Type B pancreatic cell (in vitro differentiated cells): ENCODE measurements at places on chromosomes 4 and X.

GRCh38 chrX:109797311-109797975 is 64.4 kb upstream of the ACSL4 start:
- no peak overlapping the region for H3K4me3 ChIP-seq
- H3K27ac ChIP-seq, result no peak overlapping the region
- H3K4me1 ChIP-seq, result no peaks in the 10 kb centered on the region
- no peaks in the 10 kb centered on the region for H3K27me3 ChIP-seq

DNA sequence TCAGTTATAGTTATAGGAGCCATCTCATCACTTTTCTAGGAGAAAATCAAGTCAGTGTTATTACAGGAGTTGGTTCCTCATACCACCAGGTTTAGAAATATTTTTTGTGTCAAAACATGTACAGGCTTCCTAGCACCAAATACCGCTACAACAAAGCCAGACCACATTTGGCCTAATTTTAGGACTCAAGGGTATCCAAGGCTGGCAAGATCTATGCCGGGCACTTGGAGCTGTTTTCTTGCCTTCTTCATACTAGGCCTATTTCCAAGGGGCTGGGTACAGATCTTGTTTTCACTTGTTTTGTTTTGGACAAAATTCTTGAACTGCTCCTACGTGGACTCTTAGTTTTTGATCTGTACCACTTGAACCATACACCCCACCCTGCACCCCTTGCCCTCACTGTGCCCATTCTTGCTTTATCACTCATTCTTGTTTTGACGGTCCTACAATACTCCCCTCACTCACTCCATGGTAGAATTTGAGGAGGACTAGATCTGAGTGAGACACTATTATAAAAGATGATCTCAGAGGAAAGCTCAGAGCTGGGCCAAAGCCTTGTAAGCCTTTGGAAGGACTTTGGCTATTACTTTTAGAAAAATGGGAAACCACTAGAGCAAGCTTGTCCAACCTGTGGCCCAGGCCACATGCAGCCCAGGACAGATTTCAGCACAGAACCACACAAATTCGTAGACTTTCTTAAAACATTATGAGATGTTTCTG is 17.7 kb upstream of the TMEM144 start:
- H3K27ac ChIP-seq, result no peak overlapping the region
- peaks cover 3% of the 10 kb centered on the region for H3K4me1 ChIP-seq
- DNase-seq, result no peak
- H3K27me3 ChIP-seq, result peaks cover 3% of the 10 kb centered on the region
- no peak overlapping the region for H3K4me3 ChIP-seq

GRCh38 chr4:137892134-137892533 is 350.0 kb downstream of the SLC7A11 start:
- no peak for DNase-seq
- H3K4me1 ChIP-seq, result no peaks in the 10 kb centered on the region
- no peaks in the 10 kb centered on the region for H3K36me3 ChIP-seq
- H3K27me3 ChIP-seq, result no peaks in the 10 kb centered on the region
- H3K4me3 ChIP-seq, result no peak overlapping the region

- no peaks in the 10 kb centered on the region for H3K27me3 ChIP-seq
- H3K4me3 ChIP-seq, result no peak overlapping the region
- no peak overlapping the region for H3K27ac ChIP-seq
- H3K4me1 ChIP-seq, result peaks cover 17% of the 10 kb centered on the region
- DNase-seq, result no peak
- H3K36me3 ChIP-seq, result no peaks in the 10 kb centered on the region
Measured at GRCh38 chrX:53287493-53288138, 6.2 kb upstream of the IQSEC2 start.

DNA sequence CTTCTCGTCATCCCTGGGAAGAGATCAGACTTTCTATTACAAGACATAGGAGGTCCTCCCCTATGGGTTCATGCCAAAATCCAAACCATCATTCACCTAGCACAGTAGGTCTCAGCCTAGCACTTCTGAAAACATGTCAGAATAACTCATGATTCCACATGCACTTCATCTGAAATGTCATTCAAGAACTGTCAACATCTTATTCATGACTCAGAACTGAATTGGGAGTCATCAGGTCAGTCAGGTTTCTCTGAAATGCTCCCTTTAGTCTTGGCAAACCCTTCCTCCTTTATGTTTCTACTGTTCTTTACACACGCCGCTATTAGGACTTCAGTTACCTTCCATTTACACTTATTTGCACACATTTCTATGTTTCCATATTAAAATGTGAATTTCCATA is 67.2 kb downstream of the ANTXR2 start:
- no peak for DNase-seq
- peaks cover 21% of the 10 kb centered on the region for H3K36me3 ChIP-seq
- H3K27me3 ChIP-seq, result no peaks in the 10 kb centered on the region
- no peaks in the 10 kb centered on the region for H3K4me1 ChIP-seq

DNA sequence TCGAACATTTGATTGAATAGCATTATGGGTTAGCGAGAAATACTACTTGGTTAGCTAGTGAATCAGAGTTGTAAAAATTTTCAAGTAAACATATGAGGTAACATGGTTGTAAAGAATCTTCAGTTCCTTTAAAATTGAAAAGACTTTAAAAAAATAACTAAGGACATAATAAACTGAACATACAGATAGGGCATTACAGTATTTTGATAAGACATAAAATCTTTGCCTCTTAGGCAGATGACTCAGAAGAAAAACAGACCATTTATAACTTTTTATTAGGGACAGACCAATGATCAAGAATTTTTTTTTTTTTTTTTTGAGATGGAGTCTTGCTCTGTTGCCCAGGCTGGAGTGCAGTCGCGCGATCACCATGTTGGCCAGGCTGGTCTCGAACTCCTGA is 43.1 kb downstream of the PNMA5 start:
- H3K36me3 ChIP-seq, result no peaks in the 10 kb centered on the region
- DNase-seq, result no peak
- H3K27me3 ChIP-seq, result no peaks in the 10 kb centered on the region
- no peak overlapping the region for H3K27ac ChIP-seq
- H3K4me3 ChIP-seq, result no peak overlapping the region

DNA sequence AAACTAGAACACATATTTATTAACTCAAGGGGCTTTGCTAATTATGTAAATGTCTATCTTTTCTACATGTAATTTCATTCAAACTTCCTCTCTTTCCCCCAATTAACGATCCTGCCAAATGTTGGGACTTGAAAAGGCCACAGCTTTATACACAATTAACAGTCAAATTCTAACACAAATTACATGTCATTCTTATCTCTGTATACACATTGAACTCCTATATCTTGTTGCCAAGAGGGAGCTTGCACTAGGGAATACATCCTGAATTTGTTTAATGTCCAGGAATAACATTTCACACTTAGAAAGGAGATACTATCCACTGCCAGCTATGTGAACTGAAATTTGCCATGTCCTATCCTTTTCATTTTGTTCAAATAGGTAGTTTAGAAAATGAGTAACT is 38.9 kb upstream of the MAB21L2 start:
- H3K27ac ChIP-seq, result no peak overlapping the region
- no peak overlapping the region for H3K4me3 ChIP-seq
- DNase-seq, result no peak
- no peaks in the 10 kb centered on the region for H3K36me3 ChIP-seq
- no peaks in the 10 kb centered on the region for H3K27me3 ChIP-seq

GRCh38 chr4:16626945-16627344 is 271.5 kb downstream of the LDB2 start:
- no peaks in the 10 kb centered on the region for H3K36me3 ChIP-seq
- no peak overlapping the region for H3K27ac ChIP-seq
- H3K4me1 ChIP-seq, result no peaks in the 10 kb centered on the region
